Umbilical cord (tissue), 2 donors: ENCODE measurements at places on chromosomes 11 and 22.

DNA sequence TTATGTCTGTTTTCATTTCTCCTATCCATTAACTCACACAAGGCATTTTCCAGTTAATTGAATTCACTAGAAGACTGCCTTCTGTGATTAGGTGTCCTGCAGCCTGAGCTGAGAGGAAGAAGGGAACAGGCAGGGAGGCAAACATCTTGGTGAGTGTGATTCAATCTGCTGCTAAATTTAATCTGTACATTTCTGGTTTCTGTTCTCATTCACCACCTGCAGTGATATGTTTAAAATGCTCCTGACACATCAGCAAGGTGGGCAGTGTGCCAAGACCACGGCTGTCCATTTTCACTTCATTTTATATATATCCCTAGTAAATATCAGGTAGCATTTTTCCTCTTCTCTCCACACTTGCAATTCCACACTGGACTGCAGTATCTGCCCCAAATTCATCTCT, 416.5 kb downstream of the TMEM135 start:
- no peak for DNase-seq

DNA sequence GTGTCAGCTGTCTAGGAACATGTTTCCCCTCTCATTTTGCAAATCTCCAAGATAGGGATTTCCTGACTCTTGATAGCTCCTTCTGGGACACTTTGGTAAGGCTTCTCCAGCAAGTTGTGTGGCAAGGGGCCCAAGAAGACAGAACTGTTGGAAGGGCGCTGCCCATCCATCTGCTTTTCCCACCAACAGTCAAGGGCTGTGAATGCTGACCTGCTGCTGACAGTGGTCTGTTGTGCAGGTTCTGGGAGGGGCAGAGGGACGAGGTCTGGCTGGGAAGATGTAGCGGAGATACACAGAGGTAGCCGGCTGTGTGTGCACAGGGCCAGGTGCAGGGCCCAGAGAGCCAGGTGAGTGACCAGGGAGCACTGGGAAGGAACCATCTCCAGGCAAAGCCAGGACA, 12.2 kb downstream of the BCR start:
- DNase-seq: no peak

DNA sequence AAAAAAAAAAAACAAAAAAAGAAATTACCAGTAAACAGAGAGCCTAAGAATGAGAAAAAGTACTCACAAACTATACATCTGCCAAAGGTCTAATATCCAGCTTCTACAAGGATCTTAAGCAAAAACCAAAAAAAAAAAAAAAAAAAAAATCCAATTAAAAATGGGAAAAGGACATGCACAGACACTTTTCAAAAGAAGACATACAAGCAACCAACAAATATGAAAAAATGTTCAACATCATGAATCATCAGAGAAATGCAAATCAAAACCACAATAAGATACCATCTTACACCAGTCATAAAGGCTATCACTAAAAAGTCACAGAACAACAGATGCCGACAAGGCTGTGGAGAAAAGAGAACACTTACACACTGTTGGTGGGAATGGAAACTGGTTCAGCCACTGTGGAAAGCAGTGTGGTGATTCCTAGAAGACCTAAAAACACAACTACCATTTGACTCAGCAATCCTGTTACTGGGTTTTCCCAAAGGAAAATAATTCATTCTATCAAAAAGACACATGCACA, 18.3 kb downstream of the MS4A6A start:
- no peak for DNase-seq

- DNase-seq: peak; percentile 20
Measured at GRCh38 chr11:106276859-106277436, 199.5 kb downstream of the AASDHPPT start.

GRCh38 chr11:92154110-92154509, 70.5 kb upstream of the FAT3 start:
- no peak for DNase-seq

DNA sequence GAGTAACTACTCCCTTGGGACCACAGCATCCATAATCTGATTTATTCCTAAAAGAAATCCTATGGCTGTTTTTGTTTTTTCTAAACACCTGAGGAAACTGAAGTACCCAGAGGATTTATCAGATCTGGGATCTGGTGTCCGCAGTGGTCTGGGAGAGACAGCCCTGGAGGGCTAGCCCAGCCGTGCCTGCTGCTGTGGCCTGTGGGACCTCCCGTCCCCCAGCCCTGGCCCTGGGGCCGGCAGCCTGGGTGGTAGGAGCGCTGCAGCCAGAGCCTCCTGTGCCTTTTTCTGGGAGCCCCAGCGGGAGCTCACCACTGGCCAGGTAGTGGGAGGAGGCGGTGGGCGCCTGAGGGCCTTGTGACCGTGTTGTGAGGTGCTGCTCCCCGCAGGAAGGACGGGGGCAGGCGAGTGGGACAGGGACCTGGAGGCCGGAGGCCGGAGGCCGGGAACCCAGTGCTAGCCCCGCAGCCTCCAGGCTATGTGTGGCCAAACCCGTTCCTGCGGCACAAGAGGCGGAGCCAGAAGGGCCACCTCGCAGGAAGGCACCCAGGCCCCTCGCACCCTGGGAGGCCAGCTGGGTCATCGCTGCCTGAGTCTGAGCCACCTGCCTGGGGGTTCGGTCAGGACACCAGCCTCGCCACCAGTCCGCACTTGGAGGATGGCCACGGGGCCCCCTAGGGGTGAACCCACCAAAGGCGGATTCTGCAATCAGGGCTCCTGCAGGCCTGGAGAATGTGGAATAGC, 18.2 kb upstream of the C11orf96 start:
- no peak for DNase-seq

DNA sequence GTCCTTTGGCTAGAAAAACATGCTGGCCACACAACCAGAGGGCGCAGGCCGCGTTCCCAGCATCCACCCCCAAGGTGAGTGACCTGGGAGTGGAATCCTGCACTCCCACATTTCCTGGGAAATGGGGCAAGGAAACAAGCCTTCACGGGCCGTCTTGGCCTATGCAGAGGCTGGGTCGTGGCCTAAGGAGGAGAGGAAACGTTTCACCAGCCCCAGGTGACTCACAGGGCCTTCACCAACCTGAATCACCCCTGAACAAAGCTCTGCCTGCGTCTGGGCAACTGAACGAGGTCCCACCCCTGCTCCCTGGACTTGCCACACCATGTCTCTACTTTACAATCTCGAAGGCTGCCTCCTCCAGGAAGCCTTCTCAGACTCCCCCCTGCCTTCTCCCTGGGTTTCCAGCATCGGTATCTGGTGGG, 13.2 kb downstream of the MYH9 start:
- no peak for DNase-seq

GRCh38 chr22:43152357-43153071, 1.2 kb downstream of the TSPO start:
- peak; percentile 82 for DNase-seq
